D721Med (cell line): ENCODE measurements at places on chromosomes 12 and 14.

DNA sequence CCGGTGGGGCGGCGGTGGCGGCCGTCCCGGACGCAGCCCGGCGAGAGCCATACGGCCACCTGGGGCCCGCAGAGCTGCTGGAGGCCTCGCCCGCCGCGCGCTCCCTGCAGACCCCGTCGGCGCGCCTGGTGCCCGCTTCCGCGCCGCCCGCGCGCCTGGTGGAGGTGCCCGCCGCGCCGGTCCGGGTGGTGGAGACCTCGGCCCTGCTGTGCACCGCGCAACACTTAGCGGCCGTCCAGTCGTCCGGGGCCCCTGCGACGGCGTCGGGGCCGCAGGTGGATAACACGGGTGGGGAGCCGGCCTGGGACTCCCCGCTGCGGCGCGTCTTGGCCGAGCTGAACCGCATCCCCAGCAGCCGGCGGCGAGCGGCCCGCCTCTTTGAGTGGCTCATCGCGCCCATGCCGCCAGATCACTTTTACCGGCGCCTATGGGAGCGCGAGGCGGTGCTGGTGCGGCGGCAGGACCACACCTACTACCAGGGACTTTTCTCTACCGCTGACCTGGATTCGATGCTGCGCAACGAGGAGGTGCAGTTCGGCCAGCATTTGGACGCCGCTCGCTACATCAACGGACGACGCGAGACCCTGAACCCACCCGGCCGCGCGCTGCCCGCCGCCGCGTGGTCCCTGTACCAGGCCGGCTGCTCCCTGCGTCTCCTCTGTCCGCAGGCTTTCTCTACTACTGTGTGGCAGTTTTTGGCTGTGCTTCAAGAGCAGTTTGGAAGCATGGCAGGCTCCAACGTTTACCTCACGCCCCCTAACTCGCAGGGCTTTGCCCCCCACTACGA, 716 bp downstream of the RIOX1 start:
- peak; percentile 43 for DNase-seq

- no peak for DNase-seq
Measured at GRCh38 chr14:92646952-92647796, 101.3 kb downstream of the LGMN start.

- no peak for DNase-seq
Measured at GRCh38 chr14:100778526-100778882, 47.4 kb upstream of the MEG3 start.

GRCh38 chr14:92516966-92517506, 3.5 kb downstream of the RIN3 start:
- DNase-seq: no peak
